RWPE1 (cell line): ENCODE measurements at places on chromosomes 7 and 10.

DNA sequence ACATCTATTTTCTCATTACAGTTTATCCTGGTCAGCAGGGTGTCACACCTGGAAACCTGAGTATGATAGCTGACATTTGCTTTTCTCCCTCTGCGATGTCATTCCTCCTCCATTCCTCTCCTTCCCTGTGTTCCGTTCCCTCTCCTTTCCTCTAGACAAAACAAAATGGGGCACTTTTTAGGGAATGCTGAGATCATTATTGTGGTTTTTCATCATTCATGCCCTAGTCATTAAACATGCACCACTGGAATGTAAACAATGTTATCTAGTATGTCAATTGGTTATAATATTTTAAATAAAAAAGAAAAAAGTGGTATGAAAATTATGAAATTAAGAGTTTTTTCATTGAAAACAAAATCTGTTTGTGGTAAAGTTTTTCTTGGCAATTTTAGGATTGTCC lies 132.6 kb downstream of the MAPK8 start:
- DNase-seq = no peak

DNA sequence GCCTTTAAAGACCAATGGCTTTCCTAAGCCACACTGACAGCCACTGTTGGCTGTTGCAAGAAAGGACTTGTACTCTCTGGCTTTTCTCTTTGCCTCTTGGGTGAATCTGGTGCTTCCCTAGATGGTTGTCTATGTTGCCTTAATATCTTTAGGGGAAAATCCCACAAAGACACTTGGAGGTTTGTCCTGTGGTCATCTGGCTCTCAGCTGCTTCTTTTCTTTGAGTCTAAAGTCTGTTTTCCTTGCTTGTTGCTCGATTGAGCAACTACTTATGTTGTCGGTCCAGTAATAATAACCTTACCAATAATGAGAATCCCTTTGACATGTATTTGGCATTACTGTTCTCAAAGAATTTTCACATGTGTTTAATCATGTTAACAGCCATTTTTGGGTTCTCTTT lies 537.6 kb downstream of the LRMDA start:
- no peak for DNase-seq

DNA sequence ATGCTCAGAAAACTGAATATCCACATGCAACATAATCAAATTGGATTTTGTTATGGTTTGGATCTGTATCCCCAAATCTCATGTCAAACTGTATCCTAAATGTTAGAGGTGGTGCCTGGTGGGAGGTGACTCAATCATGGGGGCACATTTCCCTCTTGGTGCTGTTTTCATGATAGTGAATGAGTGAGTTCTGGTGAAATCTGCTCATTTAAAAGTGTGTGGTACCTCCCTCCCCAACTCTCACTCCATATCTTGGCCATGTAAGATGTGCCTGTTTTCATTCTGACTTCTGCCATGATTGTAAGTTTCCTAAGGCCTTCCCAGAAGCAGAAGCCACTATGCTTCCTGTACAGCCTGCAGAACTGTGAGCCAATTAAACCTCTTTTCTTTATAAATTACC lies 239.6 kb upstream of the KLF14 start:
- DNase-seq = no peak

- DNase-seq = peak; percentile 25
Measured at GRCh38 chr10:89165923-89166322, 41.2 kb downstream of the CH25H start.

GRCh38 chr7:26329520-26330255 lies 38.0 kb downstream of the SNX10 start:
- DNase-seq = no peak
